Bone marrow (tissue), 2 donors: ENCODE measurements at places on chromosomes 1 and 21.

GRCh38 chr1:58158506-58159433, 387.8 kb downstream of the OMA1 start:
- DNase-seq, result no peak

DNA sequence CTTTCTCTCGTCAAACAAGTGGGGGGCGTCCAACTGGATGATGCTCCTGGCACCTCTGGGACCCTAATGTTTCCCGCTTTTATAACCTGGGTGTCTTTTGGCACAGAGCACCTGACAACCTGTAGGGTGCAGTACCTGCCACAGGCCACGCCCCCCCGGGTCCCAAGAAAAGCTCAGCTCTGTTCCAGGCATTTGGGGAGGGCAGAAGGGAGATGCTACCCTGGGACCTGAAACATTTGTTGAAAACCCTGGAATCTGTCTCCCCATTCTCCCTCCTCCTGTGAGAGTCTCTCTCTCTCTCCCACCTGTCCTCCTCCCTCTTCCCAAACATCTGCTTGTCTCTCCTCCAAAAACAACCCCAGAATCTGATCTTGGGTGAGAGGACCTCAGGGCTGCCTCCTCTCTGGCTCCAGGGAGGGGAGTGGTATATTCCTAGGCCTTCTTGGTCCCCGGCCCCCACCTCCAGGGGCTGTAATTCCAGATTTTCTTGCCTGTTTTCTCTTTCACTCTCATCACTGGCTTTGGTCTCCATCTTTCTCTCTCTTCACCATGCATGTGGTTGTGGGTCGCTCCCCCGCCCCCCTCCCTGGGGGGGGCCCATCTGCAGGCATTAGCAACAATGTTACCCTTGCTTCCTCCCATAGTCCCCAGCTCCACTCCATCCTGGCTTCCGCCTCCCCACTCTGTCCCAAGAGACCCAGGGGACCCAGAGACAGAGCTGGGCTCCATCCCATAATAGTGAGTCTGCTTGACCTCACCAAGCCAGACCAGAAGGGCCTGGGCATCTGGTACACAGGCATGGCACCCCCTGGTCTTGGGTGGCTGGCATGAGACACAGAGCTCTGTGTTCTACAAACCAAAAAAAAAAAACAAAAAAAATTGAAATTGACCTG, 4.1 kb downstream of the AHDC1 start:
- no peak for DNase-seq

GRCh38 chr1:47209091-47209490, 19.3 kb upstream of the PDZK1IP1 start:
- DNase-seq, result no peak

DNA sequence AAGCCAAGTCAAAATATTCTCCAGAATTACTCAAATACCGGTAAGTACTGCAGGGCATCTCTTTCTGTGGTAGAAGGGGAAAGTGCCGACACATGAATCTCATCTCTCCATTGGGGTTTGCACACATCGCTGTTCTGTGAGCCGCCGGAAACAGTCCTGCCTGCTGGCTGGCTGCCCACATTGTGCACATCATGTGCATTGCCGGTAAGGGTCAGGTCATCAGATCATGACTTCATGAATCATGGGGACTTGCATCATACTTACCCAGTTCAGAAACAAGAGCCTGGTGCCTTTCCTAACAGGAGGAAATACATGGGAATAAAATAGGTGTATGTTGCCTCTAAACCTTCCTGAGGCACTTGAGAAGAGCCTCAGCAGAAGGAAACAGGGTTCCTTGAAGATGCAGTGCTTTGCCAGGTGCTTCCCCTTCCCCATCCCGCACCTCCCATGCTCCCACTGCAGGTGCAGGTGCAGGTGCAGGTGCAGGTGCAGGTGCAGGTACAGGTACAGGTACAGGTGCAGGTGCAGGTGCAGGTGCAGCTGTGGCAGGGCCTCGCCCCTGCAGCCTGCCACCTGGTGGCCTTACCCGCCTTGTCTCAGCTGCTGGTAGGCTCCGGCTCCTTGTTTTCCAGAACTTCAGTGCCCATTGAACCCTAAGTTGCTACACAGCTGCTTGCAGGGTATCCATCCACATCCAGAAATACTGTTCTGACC, 26.5 kb downstream of the GPR137B start:
- no peak for DNase-seq

GRCh38 chr1:234869182-234870019, 259.2 kb downstream of the TOMM20 start:
- DNase-seq, result no peak

GRCh38 chr1:53084589-53084971, 22.6 kb downstream of the PODN start:
- DNase-seq, result no peak

DNA sequence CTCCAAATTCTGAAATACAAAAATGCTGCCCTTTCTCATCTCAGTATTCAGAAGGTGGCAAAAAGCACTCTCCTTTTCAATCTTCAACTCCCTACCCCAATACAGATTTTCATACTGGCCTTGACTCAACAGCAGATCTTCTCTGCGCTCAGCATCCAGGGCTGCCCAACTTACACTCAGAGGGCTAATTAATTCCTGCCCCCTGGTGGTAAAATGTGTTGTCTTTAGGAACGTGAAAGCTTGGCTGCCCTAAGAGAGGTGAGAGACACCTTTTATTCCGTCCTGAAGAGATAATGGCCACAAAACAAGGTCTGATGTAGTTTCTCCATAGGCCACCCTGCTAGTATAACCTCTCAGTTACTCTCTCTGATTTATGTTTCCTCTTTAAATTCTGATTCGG, 25.0 kb downstream of the KRTAP24-1 start:
- no peak for DNase-seq

DNA sequence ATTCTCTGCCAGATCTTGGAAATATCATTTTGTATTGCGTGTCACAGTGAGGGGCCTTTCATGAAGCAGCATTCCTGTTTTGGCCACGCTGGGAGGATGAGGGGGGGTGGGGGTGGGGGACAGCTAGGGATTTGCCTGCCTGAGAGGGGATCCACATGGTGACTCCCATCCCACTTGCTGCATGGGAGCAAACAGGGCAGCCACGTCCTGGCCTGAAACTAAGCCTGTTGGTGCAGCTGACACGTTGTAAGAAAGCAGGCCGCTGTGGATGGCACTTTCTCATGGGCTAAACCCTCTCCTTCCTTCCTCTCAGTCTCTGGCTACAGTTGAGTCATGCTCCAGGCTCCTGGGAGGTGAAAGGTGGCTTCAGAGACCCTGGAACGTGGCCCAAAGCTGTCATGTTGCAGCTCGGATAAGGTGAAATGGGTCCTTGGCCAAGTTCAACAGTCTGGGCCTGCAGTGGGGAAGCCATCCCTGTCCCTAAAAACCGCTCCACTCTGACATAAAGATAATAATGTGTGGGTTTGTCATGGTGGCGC, 346.7 kb upstream of the VAMP3 start:
- no peak for DNase-seq

GRCh38 chr1:23904748-23905357, 8.3 kb downstream of the CNR2 start:
- DNase-seq, result no peak

- DNase-seq, result no peak
Measured at GRCh38 chr1:60765204-60765603, 317.2 kb upstream of the NFIA start.

DNA sequence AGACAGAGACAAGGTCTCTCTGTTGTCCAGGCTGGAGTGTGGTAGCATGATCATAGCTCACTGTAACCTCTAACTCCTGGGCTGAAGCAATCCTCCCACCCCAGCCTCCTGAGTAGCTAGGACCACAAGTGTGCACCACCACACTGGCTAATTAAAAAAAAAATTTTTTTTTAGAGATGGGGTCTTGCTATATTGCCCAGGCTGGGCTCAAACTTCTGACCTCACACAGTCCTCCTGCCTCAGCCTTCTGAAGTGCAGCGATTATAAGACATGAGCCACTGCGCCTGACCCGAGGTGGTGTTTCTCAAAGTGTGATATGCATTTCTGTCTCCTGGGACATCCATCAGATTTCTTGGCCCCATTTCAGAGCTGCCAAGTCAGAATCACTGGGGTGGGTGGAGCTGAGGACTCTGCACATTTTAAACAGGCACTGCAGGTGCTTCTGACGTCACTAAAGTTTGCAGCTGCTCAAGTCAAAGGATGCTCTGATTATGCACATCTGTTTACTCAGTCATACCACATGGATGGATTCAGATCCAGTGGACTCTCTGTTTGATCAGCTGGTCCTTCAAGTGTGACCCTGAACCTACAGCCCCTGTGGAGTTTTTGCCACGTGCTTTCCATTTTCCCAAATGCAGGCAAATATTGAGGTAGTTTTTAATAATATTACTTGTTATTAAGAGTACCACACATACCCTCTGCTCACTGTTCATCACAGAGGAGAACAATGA, 21.4 kb downstream of the TGFB2 start:
- DNase-seq, result no peak
